ENCODE measurements at places on chromosomes 12 and 14.

- DNase-seq: no peak
These were observed 8.6 kb downstream of the SPPL3 start for GRCh38 chr12:120895532-120895931.

GRCh38 chr12:111451649-111452129, 46.0 kb downstream of the SH2B3 start:
- no peak for DNase-seq

GRCh38 chr12:110498984-110499706, 2.8 kb downstream of the VPS29 start:
- DNase-seq: no peak

- no peak for DNase-seq
These were observed 2.1 kb upstream of the CDKN1B start for GRCh38 chr12:12715128-12715458.

DNA sequence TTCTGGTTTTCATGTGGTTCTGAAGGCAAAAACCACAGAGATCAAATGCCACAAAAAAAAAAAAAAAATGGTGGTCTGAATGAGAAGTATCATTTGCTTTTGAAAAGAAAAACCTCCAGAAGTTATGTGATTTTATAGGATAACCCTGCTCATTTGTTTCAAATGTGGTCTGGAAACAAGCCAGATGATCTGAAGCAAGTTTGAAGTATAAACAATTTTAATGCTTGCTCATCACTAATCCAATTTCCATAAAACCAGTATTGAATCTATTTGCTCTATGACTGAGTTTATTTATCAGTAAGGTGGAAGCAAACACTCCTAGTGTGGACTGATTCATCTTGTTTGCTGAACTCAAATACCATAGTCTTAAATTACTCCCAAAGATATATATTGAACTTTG, 407.3 kb upstream of the FLRT2 start:
- no peak for DNase-seq

DNA sequence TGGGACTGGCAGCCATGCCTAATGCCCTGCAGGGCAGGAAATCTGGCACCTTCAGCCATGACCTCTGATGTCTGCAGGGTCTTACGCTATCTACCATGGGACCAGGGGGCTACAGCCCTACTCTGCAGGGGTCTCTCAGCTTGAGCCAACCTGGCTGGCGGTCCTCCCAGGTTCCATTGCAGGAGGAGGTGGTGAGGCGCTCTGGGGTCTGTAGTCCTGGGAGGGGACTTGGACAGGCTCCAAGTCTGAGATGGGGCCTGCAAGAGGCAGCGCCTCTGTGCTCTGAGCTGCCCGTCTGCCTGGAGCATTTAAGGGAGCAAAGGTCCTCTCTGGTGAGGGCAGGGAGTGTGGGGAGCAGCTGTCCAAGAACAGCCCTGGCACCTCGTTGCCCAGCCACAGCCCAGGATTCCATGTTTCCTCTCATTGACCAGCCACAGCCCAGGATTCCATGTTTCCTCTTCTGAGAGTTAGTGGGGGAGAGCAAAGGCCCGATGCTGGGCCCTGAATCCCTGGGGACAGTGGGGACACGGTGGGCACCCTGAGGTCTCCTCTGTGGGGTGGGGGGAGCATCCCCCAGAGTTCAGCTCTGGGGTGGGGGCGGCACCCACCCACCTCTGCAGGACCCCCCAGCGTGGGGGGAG, 655 bp downstream of the PLD4 start:
- DNase-seq: no peak

GRCh38 chr14:51225751-51226150, 14.3 kb upstream of the TMX1 start:
- DNase-seq: no peak

- no peak for DNase-seq
These were observed 558.3 kb downstream of the GALC start for GRCh38 chr14:87434680-87435079.

- DNase-seq: no peak
These were observed 1566.9 kb upstream of the TMEM132C start for GRCh38 chr12:126700096-126700495.

DNA sequence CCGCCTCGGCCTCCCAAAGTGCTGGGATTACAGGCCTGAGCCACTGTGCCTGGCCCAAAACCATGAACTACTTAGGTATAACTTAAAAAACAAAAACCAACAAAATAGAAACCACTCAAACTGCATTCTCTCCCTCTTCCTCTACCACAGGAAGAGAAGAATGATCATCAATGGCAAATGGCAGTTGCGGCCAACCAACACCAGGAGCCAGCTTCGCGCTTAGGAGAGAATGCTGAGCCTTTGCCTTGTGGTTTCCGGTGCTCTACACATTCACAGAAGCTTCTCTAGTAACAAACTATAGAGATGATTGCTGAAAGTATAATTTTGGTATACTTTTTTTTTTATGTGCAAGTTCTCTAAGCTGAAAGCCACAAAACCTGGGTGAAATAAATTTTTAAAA, 17.1 kb downstream of the CATSPERB start:
- no peak for DNase-seq

GRCh38 chr14:94411638-94412037, 23.2 kb upstream of the SERPINA1 start:
- no peak for DNase-seq

DNA sequence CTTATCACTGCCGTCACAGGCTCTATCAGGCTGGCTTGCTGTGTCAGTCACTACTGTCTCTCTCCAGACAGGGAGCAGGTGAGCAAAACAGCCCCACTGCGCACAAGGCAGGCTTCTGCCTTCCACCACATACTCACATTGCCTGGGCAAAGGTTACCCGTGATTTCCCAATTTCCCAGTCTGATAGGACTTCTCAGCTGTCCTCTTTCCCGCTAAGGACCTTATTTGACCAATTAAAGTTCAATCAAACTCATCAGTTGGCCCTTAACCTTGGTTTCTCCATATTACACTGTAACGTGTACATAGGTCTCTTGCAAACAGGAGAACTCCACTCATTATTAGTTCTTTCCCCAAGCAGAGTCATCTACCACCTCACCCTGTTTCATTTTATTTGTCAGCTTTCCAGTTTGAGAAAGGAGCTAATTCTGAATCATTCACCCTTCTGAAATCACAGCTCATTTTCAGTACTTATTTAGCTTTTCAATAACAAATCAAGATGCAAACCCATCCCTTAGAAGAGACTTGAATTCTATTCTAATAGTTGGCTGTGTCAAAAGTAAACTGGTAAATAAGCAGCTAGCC, 170.8 kb downstream of the ESR2 start:
- no peak for DNase-seq

DNA sequence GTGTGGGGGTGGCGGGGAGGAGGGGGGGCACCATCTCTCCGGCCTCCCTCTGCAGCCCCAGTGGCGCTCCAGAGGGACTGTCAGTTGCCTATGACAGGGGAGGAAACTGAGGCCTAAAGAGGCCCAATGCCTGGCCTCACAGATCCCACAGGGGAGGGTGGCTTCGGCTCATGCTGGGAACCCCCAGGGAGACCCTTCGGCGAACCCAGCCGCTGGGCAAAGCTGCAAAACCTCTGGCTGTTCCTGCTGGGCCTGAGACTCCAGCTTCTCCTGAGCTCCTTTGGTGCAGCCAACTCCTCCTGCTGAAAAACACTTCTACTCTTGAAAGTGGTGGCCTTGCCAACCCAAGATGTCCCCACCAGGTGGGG, 170.1 kb upstream of the RTL1 start:
- DNase-seq: no peak
